ENCODE measurements at places on chromosomes 3 and 15.
A peak's percentile ranks its signal among the peaks of the same experiment; 100 is the strongest.

- DNase-seq = no peak
Observed at GRCh38 chr3:149969110-149969939, 1.4 kb downstream of the PFN2 start.

DNA sequence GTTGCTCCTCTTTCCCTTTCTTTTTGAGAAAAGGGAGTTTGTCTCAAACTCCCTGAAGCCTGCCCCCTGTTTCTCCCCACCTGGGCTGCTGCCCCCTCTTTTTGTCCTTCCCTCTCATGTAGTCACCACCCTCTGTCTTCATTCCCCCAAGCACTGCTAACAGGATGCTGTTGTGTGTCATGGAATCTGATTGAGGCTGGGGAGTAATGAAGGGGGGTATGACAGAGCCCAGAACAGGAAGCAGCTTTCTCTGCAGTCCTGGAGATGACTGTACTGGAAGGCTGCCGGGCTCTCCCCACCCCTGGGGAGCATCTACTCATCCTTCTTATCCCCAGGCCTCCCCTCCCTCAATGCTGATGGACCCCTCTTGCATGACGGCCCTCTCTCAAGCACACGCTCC lies 181.6 kb downstream of the ABHD5 start:
- DNase-seq = no peak

- DNase-seq = no peak
Observed at GRCh38 chr3:86949850-86950249, 41.1 kb downstream of the VGLL3 start.

- no peak for DNase-seq
Observed at GRCh38 chr3:81985996-81986723, 224.7 kb upstream of the GBE1 start.

DNA sequence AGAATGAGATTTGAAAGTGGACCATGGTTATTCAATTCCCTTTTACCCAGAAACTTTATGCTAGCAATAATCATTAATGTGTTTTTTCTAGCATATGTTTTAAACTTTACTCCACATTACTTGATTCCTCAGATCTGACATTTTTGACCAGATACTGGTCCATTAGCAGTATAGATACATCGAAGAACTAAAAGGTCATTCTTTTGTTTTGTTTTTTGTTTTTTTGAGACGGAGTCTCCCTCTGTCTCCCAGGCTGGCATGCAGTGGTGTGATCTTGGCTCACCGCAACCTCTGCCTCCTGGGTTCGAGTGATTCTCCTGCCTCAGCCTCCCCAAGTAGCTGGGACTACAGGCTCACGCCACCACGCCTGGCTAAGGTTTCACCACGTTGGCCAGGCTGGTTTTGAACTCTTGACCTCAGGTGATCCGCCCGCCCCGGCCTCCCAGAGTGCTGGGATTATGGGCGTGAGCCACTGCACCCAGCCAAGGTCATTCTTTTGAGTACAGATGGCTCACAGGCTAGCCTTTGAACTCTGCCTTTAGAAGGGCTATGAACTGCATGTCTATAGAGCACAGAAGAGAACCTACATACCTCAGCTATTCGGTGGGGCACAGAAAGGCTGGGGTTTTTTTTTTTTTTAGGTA lies 28.6 kb downstream of the CHP1 start:
- no peak for DNase-seq

DNA sequence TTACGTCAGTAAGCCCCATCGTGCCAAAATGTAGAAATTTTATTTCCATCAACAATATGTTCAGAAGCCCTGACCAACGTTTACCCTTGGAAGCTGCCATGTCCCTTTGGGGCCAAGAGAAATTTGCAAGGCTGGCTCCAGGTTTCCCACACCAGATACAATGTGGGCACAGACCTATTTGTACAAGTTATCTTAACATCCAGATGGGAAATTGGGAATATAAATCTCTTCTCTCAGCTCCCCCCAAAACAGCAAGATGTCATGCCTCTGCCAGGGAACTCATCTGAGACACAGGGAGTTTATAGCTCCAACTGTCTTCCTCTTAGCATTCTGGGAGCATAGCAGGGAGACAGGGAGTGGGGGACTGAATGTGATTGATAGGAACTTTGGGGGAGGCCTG lies 9.3 kb upstream of the DPPA2 start:
- no peak for DNase-seq

- no peak for DNase-seq
Observed at GRCh38 chr15:88896333-88897033, 1.1 kb upstream of the HAPLN3 start.

GRCh38 chr15:96750361-96750760 lies 419.9 kb downstream of the NR2F2 start:
- no peak for DNase-seq

DNA sequence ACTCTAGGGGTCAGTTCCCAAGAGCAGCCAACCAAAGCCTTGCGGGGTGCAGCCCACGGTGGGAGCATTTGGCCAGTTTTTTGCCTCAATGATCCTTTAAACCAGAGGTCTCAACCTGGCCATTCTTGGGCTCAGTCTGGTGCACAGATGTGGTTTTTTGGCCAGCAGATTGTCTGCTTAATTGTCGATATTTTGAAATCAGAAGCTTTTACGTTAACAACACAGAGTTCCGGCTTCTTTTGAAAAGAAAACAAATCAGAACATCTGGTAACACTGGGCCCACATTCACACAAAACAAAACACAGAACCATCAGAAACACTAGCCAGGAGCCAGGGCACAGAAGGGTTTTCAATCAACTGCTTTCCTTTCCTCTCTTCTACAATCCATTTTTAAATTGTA lies 127.7 kb downstream of the XXYLT1 start:
- DNase-seq = no peak

DNA sequence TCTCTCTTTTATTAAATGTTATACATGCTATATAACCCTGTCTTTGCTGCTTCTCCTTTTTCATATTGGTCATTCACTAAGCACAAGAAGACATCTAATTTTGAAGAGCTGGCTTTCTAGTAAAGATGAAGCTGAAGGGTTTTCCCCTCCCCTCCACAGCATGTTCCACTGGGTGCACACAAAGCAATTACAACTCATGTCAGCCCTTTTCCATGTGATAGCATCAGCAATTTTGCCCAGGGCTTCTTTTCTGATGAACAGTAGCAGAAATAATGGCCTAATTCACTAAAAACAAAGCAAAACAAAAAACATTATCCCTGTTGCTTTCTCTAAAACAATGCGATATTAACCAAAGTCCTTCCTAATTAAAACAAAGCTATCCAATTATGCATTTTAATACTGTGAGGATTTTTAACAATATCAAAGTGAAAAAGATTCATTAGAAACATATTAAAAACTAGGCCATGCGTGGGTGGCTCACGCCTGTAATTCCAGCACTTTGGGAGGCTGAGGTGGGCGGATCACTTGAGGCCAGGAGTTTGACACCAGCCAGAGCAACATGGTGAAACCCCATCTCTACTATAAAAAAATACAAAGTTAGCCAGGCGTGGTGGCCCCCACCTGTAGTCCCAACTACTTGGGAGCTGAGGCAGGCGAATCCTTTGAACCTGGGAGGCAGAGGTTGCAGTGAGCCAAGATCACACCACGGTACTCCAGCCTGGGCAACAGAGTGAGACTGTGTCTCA lies 12.2 kb upstream of the PIK3R4 start:
- DNase-seq = no peak

- no peak for DNase-seq
Observed at GRCh38 chr15:66133247-66133885, 120.2 kb downstream of the MEGF11 start.

DNA sequence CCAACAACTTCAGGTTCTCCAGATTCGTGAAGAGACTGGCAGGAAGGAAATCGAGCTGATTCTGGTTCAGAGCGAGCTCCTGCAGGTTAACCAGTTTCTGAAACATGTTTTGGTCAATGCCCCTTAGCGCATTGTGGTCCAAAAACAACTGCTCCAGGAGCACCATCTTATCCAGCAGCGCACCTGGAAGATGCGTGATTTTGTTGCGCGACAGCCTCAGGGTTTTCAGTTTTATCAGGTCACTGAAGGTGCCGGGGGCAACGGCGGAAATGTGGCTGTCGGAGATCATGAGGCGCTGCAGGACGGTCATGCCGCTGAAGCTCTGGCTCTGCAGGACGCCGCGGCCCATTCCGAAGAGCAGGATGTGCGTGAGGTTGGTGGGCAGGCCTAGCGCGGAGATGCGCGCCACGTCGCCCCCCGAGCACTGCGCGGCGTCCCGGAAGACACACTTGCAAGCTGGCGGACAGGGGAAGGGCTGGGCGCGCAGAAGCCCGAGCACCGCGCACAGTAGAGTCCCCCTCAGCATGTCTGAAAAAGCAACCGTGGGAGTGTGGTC lies 1.2 kb downstream of the GP5 start:
- peak; percentile 57 for DNase-seq

DNA sequence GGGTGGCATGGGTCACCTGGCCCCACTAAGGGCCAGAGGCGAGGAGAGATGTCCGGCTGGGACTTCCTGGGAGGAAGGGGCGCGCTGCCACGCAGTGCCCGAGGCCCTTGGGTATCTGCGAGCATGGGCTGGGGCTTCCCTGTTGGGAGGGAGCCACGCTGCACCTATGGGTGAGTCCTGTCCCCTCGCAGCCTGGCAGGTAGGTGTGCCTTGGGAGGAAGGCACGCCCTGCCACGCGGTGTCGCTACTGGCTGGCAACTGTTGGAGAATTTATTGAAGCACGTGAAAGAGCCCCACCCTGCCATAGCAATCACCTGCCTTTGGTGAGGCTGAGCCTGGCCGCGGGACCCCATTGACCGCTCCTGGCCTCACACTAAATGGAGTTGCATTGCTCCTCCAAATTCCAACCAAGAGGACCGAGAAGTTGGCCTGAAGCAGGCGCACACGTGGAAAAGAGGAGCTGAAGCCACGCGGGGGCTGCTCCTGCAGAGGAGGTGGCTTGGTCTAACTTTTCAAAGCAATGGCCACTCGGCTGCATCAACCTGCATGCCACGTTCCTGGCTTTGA lies 134.2 kb downstream of the TJP1 start:
- no peak for DNase-seq

DNA sequence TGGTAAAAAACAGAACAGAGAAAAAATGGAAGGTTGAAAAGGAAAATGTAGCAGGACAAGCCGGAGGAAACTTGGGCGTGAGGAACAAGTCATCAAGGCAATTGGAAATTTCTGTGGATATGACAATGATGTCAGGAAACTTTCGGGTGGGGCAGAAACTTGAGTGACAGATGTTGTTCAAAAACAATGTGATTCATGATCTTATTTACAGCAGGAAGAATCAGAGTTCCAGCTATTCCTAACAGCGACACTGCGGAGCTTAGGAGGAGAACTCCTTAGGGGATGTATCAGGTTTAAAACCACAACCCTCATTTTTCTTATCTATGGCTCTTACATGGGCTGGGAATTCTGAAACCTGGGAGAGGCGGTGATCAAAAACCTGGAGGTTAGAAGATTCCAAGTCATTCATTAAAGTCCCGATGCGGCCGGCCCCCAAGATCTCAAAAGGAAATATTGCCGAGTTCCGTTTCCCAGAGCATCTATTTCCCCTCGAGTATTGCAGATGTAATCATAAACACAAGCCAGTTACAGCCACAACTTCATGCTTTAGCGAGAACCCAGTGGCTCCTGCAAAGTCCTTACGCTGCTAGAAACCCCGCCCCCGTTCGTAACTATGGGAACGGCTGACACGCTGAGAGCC lies 659 bp upstream of the ARRDC4 start:
- no peak for DNase-seq

DNA sequence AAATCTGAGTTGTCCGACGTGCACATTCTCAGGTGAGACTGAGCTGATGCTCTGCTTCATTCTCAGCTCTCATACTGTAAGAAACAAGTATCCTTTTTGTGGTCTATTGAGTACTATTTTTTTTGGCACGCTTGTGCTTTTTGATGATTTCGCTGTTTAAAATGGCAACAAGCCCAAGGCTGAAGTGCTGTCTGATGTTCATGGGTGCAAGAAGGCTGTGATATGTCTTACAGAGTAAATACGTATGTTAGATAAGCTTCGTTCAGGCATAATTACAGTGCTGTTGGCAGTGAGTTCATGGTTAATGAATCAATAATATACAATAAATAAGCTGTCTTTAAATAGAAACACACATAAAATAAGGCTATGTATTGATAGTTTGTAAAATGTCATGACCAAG lies 27.2 kb downstream of the AQR start:
- DNase-seq = no peak

- DNase-seq = no peak
Observed at GRCh38 chr15:46732060-46732459, 985.2 kb upstream of the SEMA6D start.

- DNase-seq = no peak
Observed at GRCh38 chr3:142818651-142819050, 70.2 kb downstream of the PCOLCE2 start.

GRCh38 chr3:170128977-170129431 lies 52.5 kb downstream of the PHC3 start:
- DNase-seq = no peak

DNA sequence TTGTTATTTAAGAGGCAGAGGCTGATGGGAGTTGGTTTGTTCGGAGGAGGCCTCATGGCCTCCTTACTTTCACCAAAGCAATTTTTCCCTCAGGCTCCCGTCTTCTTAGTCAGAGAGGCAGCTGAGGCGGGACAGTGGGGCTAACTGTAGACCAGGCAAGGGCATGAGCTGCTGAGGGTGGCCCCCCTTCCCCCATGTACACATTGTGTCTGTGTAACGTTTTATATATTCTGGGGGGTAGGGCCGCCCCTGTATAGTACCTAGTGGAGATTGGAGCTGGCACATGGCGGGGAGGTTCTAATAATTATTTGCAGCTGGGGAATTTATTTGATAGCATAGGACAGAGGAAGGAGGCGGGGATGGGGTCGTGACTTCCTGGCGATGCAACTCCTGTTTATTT lies 35.1 kb downstream of the NGRN start:
- DNase-seq = no peak

DNA sequence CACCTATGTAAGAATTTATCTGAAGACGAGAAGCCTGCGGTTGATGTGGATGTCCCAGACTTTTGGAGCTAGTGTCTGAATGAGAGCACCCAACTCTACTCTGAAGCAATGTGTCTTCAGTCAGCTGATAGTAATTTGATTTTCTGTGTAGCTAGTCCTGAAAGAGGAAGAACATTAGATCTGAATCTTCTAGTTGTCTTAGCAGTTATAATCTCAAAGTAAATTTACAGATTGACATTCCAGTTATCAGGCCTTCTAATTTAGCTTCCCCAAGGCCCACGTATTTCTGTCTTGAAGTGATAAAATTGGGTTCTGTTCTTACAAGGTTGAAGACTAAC lies 1.5 kb downstream of the TCAIM start:
- no peak for DNase-seq

Measured in DND-41 (cell line).